ENCODE measurements at places on chromosomes 1 and 21.

DNA sequence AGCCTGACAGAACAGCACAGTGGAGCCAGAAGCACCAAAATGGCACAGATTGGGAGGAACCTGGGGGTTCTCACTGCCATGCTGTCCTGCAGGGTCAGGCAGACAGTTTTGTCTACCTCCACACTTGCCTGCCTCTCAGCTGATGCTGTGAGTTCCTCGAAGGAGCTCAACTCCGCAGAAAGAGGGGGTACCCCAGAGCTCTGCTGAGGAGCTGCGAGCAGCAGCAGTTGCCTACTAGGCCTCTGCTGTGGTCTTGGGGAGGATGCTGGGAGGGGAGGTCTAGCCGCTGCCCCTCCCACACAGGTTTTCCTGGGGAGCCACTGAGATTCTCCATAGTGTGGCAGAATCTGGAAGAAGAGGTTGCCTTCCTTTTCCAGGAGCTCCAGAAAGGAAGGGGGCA lies 192.5 kb downstream of the FOXD2 start:
- no peak overlapping the region for H3K4me3 ChIP-seq
- H3K27ac ChIP-seq, result no peak overlapping the region
- H3K36me3 ChIP-seq, result no peaks in the 10 kb centered on the region

GRCh38 chr1:100611086-100611485 lies 73.1 kb downstream of the GPR88 start:
- no peaks in the 10 kb centered on the region for H3K36me3 ChIP-seq
- H3K4me3 ChIP-seq, result no peak overlapping the region
- H3K27ac ChIP-seq, result no peak overlapping the region

GRCh38 chr1:172600615-172601014 lies 58.3 kb upstream of the FASLG start:
- H3K27ac ChIP-seq, result peak overlapping the region; percentile 12
- H3K27me3 ChIP-seq, result peaks cover 1% of the 10 kb centered on the region
- H3K4me1 ChIP-seq, result peaks cover 5% of the 10 kb centered on the region

DNA sequence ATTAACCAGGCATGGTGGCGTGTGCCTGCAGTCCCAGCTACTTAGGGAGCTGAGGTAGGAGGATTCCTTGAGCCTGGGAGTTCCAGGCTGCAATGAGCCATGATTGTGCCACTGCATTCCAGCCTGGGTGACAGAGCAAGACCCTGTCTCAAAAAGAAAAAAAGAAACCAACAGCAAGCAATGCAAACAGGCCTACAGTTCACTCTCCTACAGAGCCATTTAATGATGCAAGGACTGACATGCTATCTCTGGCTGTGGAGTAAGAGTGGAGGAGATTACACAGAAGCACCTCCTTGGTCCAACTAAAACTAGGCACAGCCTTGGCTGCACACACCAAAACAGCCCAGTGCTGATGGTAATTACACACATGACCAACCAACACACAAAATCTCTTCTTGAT lies 127.5 kb upstream of the SOD1 start:
- peaks cover 50% of the 10 kb centered on the region for H3K4me1 ChIP-seq
- H3K27ac ChIP-seq, result no peak overlapping the region
- peaks cover 5% of the 10 kb centered on the region for H3K27me3 ChIP-seq
- peaks cover 19% of the 10 kb centered on the region for H3K36me3 ChIP-seq
- no peak for DNase-seq

DNA sequence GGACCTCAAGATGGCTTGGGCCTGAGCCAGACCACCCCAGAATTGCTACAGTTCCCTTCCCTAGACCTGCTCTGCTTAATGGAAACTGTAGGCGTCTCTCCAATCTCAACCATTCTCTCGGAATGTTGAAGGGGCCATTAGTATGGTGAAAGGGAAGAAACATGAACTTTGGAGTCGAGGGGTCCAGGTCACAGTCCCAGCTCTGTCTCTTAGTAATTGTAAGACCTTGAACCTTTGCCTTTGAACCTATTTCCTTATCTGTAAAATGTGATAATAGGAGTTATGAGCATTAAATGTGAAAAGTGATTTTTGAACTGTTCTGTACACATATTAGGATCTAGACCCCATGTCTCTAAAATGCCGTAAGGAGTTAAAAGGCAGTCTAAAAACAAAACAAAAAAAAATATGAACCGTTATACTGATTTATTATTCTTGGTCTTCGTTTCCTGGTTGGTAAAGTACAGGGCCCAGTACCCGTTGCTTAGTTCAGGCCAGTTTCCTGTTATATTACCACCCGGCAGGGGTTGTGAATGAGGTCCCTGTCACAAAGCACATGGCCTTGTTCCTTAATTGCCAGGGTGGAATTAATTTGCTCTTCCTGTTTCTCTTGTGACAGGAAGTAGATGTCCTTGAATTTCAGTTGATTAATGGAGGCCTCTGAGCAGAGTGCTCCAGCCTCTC lies 42.3 kb downstream of the TCEANC2 start:
- no peak for DNase-seq
- H3K4me3 ChIP-seq, result no peak overlapping the region
- H3K4me1 ChIP-seq, result peaks cover 31% of the 10 kb centered on the region
- peaks cover 11% of the 10 kb centered on the region for H3K36me3 ChIP-seq
- no peak overlapping the region for H3K27ac ChIP-seq
- no peaks in the 10 kb centered on the region for H3K27me3 ChIP-seq

- H3K27me3 ChIP-seq, result peaks cover 7% of the 10 kb centered on the region
- no peak for DNase-seq
- no peak overlapping the region for H3K27ac ChIP-seq
- H3K36me3 ChIP-seq, result no peaks in the 10 kb centered on the region
- no peak overlapping the region for H3K4me3 ChIP-seq
Measured at GRCh38 chr1:38452246-38452645, 405.7 kb upstream of the POU3F1 start.

All from endothelial cell (in vitro differentiated cells).